ENCODE measurements at places on chromosomes 1 and 21.

DNA sequence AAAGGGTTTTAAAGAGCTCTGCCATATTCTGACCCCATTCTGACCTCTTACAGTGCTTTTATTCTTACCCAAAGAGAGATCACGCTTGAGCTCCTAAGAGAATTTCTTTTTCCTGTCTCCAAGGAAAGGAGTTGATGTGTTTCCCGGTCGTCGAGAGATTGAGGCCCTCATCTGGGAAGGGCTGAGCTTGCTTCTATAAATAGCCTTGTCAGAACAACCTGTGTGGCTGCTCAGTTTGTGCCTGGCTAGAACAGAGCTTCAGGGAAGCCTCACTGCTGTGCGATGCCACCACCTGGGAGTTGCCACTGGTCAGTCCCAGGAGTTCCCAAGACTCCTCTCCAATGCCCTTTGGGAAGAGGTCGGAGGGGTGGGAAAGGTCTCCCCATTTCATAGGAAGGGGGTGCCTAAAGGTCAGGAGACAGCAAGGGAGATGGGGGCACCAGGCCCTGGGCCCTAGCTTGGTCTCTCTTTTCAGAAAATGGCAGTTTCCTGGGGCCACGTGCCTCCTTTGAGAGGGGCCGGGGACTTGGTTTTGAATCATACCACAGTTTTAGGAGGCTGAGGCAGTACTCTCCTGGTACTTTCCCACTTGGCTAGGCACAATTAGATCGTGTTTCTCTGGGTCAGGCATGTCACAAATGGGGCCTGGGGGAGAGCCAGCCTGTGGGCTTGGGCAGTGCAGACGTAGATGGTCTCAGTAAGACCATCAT, 52.1 kb downstream of the EIF2D start:
- DNase-seq, result no peak

DNA sequence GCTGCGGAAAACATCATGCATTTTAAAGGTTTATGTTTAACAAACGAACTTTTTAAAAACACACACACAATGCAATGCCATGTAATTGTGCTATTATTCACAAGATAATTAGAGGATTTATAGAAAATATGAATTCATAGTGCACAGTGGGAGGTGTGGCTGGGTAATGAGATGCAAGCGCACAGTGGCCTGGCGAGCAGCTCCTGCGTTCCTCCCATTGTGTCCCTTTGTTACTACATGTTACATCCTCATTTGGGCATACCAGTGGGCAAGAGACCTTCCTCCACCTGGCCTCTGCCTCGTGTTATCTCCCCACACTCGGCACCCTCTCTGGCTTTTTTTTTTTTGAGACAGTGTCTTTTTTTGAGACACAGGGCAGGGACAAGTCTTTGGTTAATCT, 30.0 kb upstream of the TENT5B start:
- DNase-seq, result no peak

GRCh38 chr1:117098287-117098890, 23.2 kb downstream of the TRIM45 start:
- no peak for DNase-seq

DNA sequence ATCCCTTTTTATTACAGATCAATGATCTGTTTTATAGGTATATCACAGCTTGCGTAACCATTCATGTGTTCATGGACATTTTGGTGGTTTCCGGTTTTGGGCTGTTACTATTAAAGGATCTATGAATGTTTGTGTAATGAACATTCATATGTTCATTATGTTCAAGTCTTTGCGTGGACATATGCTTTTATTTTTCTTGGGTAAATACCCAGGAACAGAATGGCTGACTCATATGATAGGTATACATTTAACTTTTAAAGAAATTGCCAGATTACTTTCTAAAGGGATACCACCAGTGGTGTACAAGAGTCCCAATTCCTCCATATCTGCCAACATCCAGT, 73.7 kb downstream of the SPATA46 start:
- DNase-seq, result no peak

GRCh38 chr1:233613252-233614172, at the start of gene KCNK1:
TSS of gene KCNK1 (plus strand) at chr1:233614106. CDS start at chr1:233614172, 66 bp downstream.
- no peak for DNase-seq

DNA sequence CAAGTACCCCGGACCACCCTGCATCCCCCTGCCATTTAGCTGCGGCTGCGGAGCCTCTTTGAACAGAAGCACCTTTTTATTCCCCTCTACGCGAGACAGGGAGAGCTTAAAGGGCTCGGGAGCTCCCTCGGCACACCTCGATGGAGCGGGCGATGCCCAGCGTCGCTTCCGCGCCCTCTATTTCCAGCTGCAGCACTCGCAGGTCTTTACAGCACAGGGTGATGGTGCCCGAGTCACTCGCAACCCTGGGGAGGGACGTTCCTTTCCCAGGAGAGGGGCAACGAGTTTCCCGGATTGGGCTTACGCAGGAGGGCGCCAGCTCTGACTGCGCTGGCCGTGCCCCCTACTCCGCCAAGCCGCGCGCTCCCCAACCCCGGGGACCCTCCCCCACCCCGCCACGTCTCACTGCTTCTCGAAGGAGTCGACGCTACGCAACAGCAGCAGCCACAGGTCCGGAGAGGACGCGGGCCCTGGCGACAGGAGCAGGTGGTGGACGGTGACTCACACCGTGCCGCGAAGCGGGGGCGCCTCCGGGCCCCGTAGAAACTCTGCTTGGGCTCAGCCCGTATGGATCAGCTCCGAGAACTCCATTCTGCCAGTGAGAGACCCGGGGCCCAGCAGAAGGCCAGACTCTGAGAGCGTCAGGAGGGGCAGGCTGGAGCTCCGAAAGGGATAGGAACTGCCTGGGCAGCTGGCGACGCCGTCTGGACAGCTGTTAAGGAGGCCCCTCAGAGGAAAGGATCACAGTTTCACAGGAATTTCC, 5.8 kb upstream of the FAM167B start:
- peak; percentile 42 for DNase-seq

GRCh38 chr1:152034654-152035538, 1.9 kb downstream of the S100A11 start:
- DNase-seq, result peak; percentile 80

DNA sequence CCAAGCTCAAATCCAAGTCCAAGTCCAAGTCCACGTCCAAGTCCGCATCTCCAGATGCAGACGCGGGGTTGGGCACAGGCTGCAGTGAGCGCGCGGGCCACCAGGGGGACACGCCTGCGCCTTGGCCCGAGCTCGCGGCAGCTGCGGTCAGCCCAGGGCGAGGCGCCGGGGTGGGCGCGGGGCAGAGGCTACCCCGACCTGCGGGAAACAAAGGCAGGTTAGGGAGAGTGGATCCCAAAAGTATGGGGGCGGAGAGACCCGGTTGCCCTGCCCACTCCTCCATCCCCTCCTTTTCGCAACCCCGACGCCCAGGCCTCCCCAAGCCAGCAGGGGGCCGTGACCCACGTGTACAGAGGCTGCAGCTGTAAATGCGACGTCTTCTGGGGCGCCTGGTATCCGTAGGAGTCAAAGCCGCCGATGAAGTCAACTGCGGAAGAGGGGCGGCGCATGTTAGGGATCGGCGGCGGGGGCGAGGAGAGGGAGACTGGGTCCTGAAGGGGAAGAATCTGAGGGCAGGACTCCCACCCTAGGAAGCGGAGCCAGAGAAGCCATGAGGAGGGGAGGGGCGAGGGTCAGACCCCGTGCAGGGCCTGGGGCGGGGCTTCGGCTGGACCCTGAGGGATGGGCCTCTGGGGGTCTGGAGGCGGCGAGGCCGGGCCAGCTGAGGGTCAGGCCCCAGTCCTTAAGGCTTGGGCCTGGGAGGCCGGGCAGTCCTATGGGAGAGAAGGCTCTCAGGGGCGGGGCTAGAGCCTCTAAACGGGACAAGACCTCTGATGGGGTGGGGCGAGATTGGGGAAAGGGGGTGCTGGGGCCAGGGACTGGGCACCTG, 58.0 kb downstream of the NKAIN1 start:
- peak; percentile 27 for DNase-seq

- no peak for DNase-seq
Observed at GRCh38 chr1:154411525-154411924, 6.4 kb downstream of the IL6R start.

- DNase-seq, result no peak
Observed at GRCh38 chr1:73637264-73637663, 560.7 kb downstream of the LRRIQ3 start.

GRCh38 chr1:24762133-24762676, 17.0 kb downstream of the CLIC4 start:
- DNase-seq, result no peak

- DNase-seq, result no peak
Observed at GRCh38 chr1:17826165-17826488, 71.0 kb downstream of the ACTL8 start.

GRCh38 chr1:203278885-203279406, 26.4 kb upstream of the BTG2 start:
- DNase-seq, result no peak

- no peak for DNase-seq
Observed at GRCh38 chr21:14740692-14741091, 194.6 kb upstream of the SAMSN1 start.

DNA sequence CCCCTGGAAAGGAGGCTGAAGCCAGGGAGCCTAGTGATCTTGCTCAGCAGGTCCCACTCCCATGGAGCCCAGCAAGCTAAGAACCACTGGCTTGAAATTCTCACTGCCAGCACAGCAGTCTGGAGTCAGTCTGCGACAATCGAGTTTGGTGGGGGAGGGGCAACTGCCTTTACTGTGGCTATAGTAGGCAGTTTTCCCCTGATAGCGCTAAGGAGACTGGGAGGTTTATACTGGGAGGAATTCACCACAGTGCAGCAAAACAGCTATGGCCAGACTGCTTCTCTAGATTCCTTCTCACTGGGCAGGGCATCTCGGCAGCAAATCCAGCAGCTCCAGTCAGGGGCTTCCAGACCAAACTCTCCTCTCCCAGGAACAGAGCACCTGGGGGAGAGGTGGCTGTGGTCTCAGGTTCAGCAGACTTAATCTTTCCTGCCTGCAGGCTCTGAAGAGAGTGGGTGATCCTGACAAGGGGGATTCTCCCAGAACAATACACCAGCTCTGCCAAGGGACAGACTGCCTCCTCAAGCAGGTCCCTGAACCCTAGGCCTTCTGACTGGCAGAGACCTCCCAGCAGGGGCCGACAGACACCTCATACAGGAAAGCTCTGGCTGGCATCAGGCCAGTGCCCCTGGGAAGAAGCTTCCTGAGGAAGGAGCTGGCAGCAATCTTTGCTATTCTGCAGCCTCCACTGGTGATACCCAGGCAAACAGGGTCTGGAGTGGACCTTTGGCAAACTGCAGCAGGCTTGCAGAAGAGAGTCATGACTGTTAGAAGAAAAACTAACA, 548.5 kb upstream of the NEGR1 start:
- no peak for DNase-seq

DNA sequence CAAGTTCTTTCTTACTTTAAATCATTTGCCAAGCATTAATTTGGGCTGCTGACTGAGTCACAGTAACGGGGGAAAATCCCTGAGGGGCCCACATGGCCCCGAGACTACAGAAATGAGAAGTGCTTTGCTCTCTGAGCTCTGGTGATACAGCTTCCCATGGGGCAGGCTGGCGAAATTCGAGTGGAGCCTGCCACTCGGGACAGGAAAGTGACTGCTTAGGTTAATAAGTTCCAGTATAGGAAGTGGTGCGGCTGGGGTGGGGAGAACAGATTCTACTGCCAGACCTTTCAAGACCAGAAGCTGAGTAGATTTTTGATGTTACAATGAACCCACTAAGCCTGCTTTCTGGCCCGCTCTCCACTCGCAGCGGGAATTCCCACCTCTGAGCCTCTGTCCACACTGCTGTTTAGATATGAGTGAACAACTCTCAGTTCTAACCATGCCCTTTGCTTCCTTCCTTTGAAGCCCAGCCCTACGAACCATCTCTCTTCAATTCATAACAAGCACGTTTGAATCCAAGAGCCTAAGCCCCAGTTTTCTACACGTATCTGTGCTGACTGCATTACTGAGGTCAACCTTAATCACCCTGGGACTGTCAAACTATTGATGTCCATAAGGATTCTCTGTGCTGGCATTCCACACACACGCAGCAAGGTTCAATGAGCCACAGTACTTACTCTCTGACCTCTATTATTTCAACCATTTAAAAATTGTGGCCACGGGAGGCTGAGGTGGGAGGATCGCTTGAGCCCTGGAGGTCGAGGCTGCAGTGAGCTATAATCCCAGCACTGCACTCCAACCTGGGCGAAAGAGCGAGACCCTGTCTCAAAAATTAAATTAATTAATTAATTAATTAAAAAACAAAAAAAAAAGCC, 9.6 kb downstream of the ZBTB17 start:
- DNase-seq, result peak; percentile 67

DNA sequence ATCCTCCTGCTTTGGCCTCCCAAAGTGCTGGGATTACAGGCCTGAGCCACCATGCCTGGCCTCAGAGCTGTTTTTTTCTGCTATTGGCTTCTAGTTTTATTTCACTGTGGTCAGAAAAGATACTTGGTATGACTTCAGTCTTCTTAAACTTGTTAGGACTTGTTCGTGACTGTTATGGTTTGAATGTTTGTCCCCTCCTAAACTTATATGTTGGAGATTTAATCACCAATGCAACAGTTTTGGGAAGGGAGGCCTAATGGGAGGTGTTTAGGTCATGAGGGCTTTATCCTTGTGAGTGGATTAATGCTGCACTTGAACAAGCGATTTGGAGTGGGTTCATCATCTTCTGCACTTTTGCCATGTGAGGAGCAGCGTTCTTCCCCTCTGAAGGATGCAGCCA, 24.5 kb upstream of the SOD1 start:
- DNase-seq, result no peak

- no peak for DNase-seq
Observed at GRCh38 chr1:210558302-210558701, 229.6 kb downstream of the HHAT start.

- DNase-seq, result peak; percentile 12
Observed at GRCh38 chr1:52631759-52632331, 1.1 kb upstream of the SHISAL2A start.

GRCh38 chr1:78005755-78006154, 1.0 kb downstream of the DNAJB4 start:
- DNase-seq, result peak; percentile 28

GRCh38 chr1:218926631-218927030, 247.0 kb upstream of the LYPLAL1 start:
- DNase-seq, result no peak

DNA sequence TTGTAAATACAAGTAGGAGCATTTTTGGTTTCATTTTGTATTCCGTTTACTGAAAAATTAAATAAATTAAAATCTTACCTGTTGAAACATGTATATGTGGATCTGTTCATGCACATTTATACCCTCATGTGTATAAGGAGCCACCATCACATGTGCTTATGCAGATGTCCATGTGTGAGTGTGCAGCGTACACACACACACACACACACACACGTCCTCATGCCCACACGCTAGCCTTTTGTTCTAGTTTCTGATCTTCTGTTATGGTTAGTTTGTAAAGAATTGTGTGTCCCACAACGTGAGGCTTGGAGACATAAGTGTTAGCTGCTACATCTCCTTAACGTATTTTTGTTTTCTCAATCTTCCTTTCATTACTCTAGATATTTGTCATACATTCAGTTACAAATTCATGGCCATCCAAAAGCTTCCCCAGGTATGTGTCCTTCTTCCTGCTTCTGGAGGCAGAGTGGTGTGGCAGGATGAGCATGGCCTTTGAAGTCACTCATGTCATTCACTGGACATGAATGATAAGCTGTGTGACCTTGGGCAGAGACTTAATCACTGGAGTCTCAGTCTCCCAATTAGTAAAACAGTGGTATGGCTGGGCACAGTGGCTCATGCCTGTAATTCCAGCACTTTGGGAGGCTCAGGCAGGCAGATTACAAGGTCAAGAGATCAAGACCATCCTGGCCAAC, 54.6 kb downstream of the TENT5C start:
- no peak for DNase-seq

GRCh38 chr1:20648946-20649345, 12.2 kb downstream of the DDOST start:
- DNase-seq, result no peak

Measured in CD4-positive, alpha-beta T cell treated with Interleukin-10 for 1 hour (primary cell).